A172 (cell line): ENCODE measurements at places on chromosomes 11 and 22. TPM values are rescaled to one million over a fixed set of nuclear protein-coding genes. Genes with fewer than 3 reads are reported as not detected.
A peak's percentile ranks its signal among the peaks of the same experiment; 100 is the strongest.

DNA sequence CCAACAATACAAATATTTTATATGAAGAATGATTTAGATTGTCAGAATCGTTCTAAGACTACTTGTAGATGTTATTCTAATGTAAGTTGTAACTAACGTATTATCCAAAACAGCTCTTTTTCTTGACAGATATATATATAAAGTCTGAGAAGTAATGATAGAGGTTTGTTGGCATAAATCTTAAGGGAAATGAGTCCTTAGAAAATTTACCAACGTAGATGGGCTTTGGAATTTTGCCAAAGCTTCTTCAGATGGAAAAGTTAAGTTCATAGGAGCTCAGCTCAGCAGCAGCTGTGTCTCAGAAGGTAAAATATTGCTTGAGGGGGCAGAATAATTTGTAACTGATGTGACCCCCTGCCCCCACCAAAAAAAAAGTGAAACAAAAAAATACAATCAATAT, 66.7 kb downstream of the BID start:
- DNase-seq: no peak

Gene KRTAP5-1
- not detected in 2 replicates for total RNA-seq

- peak; percentile 14 for DNase-seq
Observed at GRCh38 chr11:4025248-4025966, 69.2 kb upstream of the RRM1 start.

GRCh38 chr11:93541884-93542810, 1.0 kb downstream of the SMCO4 start:
- DNase-seq: peak; percentile 45

DNA sequence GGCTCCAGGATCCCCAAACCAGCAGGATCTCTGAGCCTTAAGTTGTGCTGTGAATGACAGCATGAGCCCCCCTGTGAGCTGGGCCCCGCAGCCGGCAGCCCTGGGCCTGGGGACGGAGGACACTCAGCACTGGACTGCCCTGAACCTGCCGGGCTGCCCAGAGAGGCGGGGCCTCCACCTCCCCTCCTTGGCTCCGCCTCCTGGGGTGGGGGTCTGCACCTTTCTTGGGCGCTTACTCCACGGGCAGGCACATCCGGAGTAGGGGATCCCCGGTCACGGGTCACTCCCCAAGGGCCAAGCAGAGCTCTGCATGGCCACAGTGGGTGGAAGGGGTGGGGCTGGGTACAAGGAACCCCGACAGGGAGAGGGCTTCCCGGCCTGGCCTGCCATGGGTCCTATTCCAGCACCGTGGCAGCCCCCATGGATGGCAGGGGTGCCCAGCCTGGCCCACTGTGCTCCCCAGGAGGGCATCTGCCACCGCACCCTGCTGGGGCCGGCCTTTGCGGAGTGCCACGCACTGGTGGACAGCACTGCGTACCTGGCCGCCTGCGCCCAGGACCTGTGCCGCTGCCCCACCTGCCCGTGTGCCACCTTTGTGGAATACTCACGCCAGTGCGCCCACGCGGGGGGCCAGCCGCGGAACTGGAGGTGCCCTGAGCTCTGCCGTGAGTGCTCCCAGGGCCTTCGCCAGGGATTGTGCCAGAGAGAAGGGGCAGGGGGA, 5.4 kb downstream of the MUC5B start:
- DNase-seq: no peak

Gene GRAMD1B
- total RNA-seq: 4.6 and 6.5 TPM in 2 replicates

Gene ADAMTS15
- total RNA-seq: 0.67 and 1.0 TPM in 2 replicates

DNA sequence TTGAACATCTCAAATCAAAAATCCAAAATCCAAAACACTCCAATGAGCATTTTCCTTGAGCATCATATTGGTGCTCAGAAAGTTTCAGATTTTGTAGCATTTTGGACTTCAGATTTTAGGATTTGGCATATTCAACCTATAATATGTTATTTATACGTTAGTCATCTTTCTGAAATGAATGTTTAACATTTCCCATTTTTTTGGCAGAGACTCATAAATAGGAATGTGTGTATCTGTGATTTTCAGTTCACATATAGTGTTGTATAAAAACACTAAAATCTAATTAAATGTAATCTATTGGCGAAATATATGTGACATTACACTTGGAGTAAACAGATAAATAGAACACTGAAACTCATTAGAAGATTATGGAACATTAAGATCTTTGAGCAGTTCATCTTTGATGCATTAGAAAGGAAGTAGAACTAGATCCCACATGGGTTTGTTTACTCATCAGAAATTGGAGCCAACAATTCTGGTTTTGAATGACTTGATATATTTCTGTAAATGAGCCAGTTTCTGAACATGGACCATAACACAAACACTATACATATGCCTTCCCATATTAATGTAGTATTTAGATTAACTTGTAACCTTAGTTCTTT, 153.1 kb downstream of the UVRAG start:
- DNase-seq: no peak

Gene OR52E8
- total RNA-seq: not detected in 2 replicates

GRCh38 chr11:45486461-45486860, 179.0 kb downstream of the CHST1 start:
- no peak for DNase-seq

GRCh38 chr11:9022961-9023680, 19.3 kb upstream of the NRIP3 start:
- no peak for DNase-seq
